ENCODE measurements at places on chromosomes 1 and 21.

GRCh38 chr21:42392731-42393442 is 3.0 kb downstream of the TMPRSS3 start:
- ATAC-seq, result peak; percentile 98

- no peak for ATAC-seq
Measured at GRCh38 chr1:39833121-39833520, 44.5 kb upstream of the BMP8B start.

- ATAC-seq, result no peak
Measured at GRCh38 chr1:34777519-34778321, 3.3 kb upstream of the GJB3 start.

- no peak for ATAC-seq
Measured at GRCh38 chr21:35154788-35155187, 105.7 kb upstream of the RUNX1 start.

GRCh38 chr1:240149484-240150094 is 57.9 kb downstream of the FMN2 start:
- ATAC-seq, result no peak

- ATAC-seq, result no peak
Measured at GRCh38 chr21:31366825-31367224, 22.8 kb upstream of the TIAM1 start.

- ATAC-seq, result no peak
Measured at GRCh38 chr1:36560621-36561360, 78.1 kb upstream of the CSF3R start.

DNA sequence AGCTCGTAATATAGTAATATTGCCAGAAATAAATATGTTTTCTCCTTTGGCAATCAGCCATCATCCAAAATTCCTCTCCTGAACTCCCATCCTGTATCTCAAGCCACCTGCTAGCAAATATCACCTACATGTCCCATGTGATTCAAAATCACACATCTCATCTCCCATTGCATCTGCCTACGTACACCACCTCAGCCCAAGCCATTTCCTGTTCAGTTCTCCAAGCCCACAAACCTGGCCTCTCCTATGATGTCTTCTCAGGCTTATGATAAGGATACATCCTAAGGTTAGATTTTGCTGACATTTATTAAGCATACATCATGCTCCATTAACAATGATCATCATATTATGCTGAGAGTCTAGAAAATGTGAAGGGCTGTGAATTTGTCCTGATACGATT is 31.9 kb upstream of the DEGS1 start:
- ATAC-seq, result no peak

GRCh38 chr1:25204797-25205480 is 27.4 kb downstream of the SYF2 start:
- ATAC-seq, result no peak

DNA sequence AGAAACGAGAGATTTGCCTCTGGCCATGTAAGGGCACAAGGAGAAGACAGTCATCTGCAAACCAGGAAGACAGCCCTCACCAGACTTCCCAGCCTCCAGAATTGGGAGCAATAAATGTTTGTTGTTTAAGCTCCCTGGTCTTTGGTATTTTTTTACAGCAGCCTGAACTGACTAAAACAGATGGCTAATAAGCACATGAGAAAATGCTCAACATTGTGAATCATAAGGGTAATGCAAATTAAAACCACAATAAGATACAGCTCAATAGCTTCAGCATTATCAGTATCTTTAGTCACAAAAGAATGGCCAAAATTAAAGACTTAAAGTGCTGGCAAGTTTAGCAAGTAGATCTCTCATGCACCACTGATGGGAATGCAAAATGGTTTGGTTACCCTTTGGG is 11.7 kb downstream of the UBE2G2 start:
- ATAC-seq, result peak; percentile 70

DNA sequence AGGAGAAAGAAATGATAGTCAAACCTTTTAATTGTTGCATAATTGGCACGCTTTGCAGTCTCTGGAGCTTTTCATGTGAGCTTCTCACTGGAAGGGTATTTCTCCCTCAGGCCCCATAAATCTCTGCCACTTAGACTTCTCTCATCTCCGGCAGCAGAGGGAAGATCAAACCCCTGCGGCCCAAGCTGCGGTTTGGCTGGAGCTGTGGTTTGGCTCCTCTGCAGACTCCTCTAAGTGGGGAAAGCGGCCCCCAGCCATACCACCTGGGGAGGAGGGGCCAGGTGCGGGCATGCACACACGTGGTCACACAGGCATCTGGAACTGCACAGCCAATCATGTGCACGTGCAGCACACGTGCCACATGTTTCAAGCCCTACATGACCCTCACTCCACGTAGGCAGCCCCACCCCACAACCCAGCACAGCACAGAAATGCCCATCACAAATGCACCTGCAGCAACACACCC is 58.3 kb downstream of the UBE2T start:
- ATAC-seq, result no peak

DNA sequence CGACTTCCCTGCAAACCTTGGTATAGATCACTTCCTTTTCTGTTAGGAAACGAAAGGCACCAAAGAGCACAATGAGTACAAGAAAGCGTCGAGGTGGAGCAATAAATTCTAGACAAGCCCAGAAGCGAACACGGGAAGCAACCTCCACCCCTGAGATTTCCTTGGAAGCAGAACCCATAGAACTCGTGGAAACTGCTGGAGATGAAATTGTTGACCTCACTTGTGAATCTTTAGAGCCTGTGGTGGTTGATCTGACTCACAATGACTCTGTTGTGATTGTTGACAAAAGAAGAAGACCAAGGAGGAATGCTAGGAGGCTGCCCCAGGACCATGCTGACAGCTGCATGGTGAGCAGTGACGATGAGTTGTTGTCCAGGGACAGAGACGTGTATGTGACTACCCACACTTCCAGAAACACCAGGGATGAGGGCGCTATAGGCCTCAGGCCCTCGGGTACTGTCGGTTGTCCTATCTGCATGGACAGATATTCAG is 18.5 kb downstream of the FAM89A start:
- no peak for ATAC-seq

GRCh38 chr21:45209685-45210284 is 77.9 kb downstream of the POFUT2 start:
- ATAC-seq, result no peak

- no peak for ATAC-seq
Measured at GRCh38 chr1:177869586-177869985, 100.3 kb downstream of the SEC16B start.
